Eye (tissue), 1 donor: ENCODE measurements at places on chromosomes 5 and 9.

- DNase-seq, result no peak
Observed at GRCh38 chr9:135769489-135770202, 67.7 kb downstream of the KCNT1 start.

- DNase-seq, result no peak
Observed at GRCh38 chr5:9337928-9338595, 207.8 kb downstream of the SEMA5A start.

- peak; percentile 66 for DNase-seq
Observed at GRCh38 chr9:136170006-136170901, 34.7 kb downstream of the LHX3 start.

DNA sequence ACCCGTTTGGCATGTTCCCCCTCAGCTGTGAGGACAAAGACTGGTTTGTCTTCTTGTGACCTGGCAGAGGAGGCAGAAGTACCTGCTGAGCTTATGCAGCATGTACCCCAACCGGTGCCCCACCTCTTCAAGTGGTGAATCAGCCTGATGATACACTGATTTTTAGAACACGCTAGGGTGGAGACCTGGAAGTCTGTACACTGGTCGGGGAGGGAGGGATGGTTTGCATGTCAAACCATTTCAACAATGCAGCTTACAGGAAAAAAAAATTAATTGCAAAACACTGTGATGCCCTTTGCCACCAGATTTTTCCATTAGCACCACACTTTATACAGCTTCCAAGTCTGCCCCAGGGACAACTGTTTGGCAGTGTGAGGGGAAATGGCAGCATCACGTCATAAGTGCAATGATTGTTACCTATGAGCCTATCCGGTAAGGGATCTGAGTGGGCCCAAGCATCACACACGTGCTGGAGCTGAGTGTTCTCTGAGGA lies 155.1 kb upstream of the DMRT1 start:
- DNase-seq, result no peak

GRCh38 chr5:67014957-67015400 lies 181.6 kb downstream of the CD180 start:
- DNase-seq, result no peak

- DNase-seq, result peak; percentile 32
Observed at GRCh38 chr9:16461137-16461840, 409.2 kb downstream of the BNC2 start.

DNA sequence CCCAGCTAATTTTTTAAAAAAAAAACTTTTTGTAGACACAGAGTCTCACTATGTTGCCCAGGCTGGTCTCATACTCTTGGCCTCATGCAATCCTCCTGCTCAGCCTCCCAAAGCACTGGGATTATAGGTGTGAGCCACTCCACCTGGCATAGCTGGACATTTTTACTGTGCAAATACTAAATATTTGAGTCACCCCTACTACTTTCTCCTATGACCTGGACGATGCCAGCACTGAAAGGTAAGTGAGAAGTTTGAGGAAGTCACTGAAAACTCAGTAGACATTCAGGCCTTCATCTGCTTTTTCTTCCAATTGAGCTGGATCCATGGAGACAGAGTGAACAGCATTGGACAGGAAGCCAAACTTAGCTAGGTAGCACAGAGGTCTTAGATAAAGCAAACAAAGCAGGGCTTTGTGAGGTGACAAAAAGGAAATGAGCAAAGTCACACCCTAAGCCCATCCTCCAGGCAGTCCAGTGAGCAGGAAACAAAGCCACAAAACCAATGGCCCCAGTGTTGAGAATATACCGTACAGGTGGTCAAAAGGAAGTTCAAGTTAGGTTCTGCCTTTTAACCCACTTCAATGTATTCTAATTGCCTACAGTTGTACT lies 192.6 kb upstream of the RASA1 start:
- DNase-seq, result no peak

- no peak for DNase-seq
Observed at GRCh38 chr9:80131627-80132026, 559.9 kb downstream of the TLE4 start.

DNA sequence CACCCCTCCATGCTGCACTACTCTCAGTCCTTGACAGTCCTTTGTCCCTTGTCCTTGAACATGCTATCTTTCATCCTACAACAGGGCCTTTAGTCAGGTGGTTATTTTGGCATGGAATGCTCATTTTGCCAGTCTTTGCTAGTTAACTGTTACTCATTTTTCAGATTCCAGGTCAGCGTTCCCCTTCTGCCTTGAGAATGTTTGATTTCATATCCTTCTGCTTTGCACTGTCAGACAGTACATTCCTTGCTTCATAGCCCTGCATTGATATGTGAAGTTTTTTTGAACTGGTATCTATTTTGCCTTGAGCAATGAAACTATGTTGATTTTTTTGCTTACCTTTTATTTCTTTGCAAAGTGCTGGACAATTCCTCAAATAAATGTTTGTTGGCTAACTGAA lies 638.2 kb upstream of the SEMA6A start:
- DNase-seq, result no peak

- no peak for DNase-seq
Observed at GRCh38 chr5:57831090-57831489, 348.5 kb upstream of the ACTBL2 start.

GRCh38 chr5:77960863-77961396 lies 184.8 kb upstream of the TBCA start:
- peak; percentile 35 for DNase-seq

DNA sequence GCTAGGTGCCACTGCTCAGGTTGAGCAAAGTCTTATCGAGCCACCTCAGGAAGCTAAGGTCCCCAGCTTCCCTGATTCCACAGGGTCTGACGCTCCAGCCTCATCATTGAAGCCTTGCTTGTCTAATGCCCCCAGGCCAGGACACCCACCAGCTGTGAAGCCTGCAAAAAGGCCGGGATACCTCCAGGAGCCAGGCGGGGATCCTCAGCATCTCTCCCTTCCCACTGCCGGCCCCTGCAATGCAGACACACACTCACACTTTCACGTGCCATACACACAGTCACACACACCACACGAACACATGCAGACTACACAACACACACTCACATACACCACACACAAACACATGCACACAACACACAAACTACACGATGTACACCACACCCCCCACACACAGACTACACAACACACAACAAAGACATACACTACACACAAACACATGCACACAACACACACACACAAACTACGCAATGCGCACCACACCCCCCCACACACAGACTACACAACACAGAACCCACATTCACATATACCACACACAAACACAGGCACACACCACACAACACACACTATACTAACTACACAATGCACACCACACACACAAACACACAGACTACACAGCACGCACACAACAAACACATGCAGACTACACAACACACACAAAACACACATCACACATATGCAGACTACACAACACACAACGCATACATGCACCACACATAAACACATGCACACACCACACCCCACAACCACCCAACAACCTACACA lies 17.8 kb upstream of the S1PR3 start:
- DNase-seq, result peak; percentile 35

DNA sequence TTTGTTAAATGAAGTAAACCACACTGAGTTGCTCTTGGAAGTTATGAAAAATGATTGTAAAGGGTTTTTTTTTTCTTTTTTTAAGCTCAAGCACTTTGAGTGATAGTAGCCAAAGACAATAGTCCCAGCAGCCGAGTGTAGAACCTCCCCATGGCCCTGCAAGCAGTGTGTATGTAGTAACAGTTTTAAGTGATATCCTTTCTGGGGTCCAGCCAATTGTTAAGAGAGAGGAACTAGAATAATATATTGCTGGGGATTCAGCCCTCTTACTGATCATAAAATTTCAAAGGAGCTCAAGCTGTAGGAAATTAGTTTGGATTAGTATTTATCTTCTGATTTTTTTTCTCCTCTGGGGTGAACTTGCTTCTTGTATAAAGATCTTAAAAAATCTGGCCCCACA lies 43.2 kb downstream of the NPR3 start:
- peak; percentile 6 for DNase-seq

- no peak for DNase-seq
Observed at GRCh38 chr5:147450606-147451005, 59.3 kb downstream of the DPYSL3 start.

- no peak for DNase-seq
Observed at GRCh38 chr5:79490323-79490936, 23.5 kb downstream of the HOMER1 start.

DNA sequence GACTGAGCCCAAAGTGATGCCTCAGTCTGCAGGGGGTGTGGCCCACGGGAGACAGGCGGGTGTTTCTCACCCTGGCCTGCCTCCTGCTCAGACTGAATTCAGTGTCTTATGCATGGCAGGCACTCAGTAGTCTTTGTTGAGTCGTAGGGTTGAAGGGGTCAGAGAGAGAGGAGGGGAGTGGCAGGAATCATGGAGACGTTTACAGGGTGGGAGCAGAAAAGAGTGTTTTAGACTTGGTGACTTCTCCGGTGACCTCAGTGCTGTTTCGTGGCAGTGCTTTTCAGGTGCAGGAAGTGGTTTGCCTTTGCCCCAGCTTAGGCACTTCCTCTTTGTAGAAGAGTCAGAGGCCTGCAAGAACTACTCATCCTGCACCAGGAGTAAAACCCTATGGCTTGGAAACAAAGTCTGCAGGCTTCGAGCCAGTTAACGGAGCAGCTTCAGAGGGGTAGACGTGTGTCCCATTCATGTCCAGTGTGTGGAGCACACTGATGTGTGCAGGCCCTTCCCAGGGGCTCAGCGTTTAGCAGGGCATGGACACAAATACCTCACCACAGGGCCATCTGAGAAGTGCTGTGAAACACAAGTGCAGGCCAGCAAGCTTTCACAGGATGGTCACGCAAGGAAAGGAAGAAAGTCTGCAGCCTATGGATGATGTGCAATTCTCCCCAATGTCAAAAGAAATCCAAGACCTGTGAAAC lies 24.5 kb upstream of the SEMA4D start:
- no peak for DNase-seq

DNA sequence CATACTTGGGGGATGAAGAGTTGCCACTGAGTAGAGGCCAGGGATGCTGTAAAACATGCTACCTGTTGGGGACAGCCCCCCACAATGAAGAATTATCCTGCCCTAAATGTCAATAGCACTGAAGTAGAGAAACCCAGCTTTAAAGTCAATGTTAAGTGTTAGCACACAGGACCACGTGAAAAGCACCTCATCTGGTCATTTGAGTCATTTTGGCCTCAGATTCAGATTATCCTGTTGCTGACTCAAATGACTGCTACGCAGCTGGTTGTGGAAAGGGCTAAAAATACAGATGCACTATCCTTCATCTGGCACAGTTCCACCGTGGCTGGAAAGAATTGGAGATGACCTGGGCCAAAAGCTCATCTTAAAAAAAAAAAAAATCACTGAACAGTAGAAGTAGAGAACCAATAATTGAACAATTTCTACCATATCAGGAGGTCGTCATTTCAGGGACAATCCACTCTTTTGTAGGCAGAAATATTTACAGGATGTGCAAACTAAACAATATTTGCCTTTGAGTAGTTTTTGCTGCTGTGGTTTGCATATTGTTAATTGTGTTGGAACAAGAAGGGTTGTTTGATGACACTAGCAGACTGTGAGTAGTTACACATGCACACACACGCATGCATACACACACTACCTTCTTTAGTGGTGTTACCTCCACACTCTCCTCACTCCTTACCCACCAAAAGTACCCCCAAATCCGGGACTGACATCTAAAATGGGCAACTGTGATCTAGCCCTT lies 195.3 kb upstream of the KLF9 start:
- no peak for DNase-seq

GRCh38 chr9:69923972-69924371 lies 103.4 kb downstream of the CFAP95 start:
- DNase-seq, result no peak

DNA sequence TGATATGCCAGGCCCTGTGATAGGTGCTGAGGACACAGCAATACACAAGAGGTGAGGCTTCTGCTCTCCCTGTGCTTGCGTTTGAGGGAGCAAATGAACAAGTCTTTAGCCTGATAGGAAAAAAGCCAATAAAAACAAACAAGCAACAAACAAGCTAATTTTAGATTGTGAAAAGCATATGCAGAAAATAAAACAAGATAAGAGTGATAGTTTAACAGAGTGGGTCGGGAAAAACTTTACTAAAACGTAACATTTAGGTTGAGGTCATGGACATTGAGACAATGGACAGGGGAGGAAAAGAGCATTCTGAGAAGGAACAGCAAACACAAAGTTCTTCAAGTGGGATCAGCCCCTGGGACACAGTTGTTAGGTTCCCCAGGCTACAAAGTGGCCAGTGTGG lies 4.3 kb downstream of the SMIM3 start:
- no peak for DNase-seq

DNA sequence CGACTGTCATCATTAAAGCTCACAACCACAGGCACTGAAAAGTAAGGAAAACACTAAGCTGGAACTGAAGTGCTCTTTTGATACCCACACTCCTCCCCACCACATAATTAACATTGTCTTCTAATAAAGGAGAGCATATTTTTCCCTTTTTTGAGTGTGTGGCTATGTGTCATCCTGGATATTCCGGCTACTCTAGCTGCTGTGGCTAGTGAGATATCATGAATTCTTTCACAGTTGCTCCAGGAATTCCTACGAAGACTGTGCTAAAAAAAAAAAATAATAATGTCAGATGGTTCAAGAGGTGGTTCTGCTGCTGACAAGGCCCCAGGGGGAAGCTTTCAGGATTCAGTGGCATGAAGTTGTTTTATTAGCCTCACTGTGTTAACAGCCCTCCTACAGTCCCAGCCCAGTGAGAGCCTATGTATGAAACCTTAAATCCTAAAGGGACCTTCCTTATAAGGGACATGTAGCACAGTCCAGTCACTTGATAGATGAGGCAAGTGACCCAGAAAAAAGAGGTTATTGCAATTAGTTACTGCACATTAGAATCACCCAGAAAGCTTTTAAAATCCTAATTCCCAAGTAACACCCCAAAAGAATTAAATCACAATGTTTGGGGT lies 46.6 kb downstream of the TMEM252 start:
- peak; percentile 52 for DNase-seq

GRCh38 chr5:143316844-143317631 lies 86.4 kb downstream of the NR3C1 start:
- no peak for DNase-seq

DNA sequence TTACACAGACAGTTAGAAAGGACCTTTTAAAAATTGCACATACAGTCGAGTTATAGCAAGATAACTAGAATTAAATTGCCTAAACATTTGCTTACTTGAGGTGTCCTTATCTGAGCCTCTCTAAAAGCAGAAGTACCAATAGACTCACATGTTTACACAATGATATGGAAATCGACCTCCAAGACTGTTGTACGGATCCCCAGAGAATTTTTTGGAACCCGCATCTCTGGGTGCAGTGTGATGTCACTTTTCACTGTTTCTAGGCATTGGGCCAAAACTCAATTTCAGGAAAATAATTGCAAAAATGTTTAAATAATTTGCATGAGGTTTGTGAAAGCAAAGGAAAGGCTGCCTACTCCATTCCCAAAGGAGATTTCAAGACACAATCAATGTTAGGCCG lies 63.1 kb upstream of the ATG10 start:
- DNase-seq, result no peak

DNA sequence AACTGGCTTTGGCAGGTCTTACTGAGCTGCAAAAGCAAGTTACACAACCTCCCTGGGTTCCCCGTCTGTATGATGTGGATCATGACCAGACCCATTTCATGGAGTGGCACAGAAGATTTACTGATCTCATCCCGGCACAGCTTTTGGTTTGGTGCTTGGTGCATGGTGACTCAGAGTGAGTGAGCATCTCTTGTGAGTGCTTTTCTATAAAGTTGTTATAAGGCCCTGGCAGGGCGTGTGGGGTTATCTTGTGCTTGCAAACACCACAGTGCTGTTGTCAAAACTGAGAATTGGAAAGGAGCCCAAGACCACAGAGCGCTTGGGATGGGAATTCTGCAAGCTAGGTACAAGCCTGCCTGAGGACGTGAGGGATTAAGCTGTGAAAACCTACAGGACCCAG lies 425.2 kb downstream of the GADD45G start:
- no peak for DNase-seq

GRCh38 chr5:6737043-6737941 lies 24.1 kb downstream of the TENT4A start:
- DNase-seq, result no peak

- DNase-seq, result no peak
Observed at GRCh38 chr5:51652980-51653379, 269.7 kb downstream of the ISL1 start.
